Right hindlimb (tissue), 1 donor: ENCODE measurements at places on chromosomes 3 and 15.

GRCh38 chr3:114809668-114810413 lies 337.2 kb downstream of the ZBTB20 start:
- no peak for DNase-seq

- DNase-seq = no peak
Measured at GRCh38 chr3:48086705-48087104, 70.5 kb upstream of the MAP4 start.

DNA sequence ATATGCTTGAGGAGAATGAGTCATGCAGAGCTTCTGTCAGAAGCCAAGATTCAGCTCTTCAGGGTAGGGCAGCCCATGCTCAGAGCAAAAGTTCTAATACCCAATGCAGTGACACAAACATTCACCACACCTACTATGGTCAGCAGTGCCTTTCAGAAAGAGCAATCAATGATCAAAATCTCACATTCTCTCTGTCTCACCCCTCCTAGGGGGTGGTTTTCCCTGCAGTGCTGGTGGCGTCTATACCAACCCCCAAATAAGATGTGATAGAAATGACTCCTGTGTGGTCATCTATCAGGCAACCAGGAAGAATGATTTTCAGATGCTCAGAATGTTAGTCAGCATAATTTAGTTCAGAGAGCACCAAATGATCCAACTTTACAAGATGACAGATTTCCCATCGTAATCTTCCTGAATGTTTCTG lies 385.3 kb downstream of the NTRK3 start:
- DNase-seq = no peak

GRCh38 chr3:187870360-187871203 lies 125.3 kb upstream of the BCL6 start:
- no peak for DNase-seq

- no peak for DNase-seq
Measured at GRCh38 chr3:2862366-2862765, 247.8 kb downstream of the IL5RA start.

DNA sequence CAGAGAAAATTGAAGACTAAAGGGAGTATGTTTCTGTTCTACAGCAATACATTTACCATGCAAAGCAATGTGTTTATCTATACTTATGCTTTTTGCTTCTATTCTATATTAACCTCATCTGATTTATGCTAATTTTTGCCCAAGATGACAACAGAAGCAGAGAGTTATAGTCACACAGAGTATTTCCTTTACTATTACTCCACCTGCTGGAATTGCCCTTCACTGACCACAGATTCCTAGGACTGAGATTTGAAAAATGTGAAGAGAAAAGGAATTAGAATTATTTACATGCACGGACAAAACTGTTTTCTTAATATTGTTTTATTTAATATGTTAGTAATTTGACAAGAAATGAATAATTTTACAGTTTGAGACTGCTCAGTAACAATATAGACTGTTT lies 745.6 kb downstream of the VGLL3 start:
- no peak for DNase-seq

GRCh38 chr15:49621887-49622286 lies 1.0 kb downstream of the DTWD1 start:
- DNase-seq = no peak
